Natural killer cell (primary cell): ENCODE measurements at places on chromosomes 13 and 19. TPM values are rescaled to one million over a fixed set of nuclear protein-coding genes. Genes with fewer than 3 reads are reported as not detected.

TEX26 gene
- not detected for total RNA-seq

CALR3 gene
- not detected for total RNA-seq

LYPD5 gene
- total RNA-seq: not detected

- peaks cover 25% of the 10 kb centered on the region for H3K4me1 ChIP-seq
- no peak overlapping the region for H3K27ac ChIP-seq
- H3K27me3 ChIP-seq: peaks cover 2% of the 10 kb centered on the region
- peak; percentile 57 for DNase-seq
These were observed 38.7 kb upstream of the KLF2 start for GRCh38 chr19:16285769-16286498.

DNA sequence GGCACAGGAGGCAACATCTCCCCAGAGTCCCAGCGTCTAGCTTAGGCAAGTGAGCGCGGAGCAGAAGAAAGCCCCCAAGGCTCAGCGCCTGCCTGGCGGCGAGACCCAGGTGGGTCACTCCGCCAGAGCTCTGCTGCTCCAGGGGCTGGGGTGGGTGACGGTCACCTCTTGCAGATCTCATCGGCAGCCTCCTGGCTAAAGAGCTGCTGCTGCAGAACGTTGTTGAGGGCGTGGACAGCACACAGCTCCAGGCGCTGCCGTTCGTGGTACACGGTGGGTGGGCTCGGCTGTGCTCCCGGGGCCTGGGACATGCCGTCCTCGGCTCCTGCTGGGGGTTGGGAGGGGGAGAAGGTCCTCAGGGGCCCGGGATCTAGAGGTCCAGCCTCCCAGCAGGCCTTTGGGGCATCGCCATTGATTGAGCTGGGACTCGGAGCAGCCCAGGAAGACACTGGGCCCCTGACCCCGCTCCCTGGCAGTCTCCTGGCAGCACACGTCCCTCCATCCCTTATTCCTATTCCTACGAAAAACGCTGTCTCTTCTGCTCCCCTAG, 795 bp downstream of the JOSD2 start:
- DNase-seq: no peak
- H3K4me3 ChIP-seq: peak overlapping the region; percentile 59
- peaks cover 19% of the 10 kb centered on the region for H3K4me1 ChIP-seq

CEACAM1 gene
- total RNA-seq: 1.9 TPM

CYP2B6 gene
- not detected for total RNA-seq

DNA sequence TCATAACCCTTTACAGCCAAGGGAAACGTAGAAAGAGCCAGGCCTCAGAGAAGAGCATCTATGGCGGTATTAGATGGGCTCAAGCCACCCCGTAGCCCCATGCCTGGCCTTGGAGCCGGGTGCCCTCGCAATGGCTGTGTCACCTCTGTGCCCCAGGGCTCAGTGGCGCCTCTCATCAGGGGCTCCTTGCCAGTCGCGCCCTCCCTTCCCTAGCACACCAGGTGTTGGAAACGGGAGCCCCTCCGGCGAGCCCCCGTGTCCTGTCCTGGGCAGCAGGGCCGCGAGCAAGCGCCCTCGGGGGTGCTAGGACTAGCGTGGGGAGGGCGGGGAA, 453 bp downstream of the ZNF256 start:
- H3K27ac ChIP-seq: peak overlapping the region; percentile 90
- H3K36me3 ChIP-seq: peaks cover 15% of the 10 kb centered on the region
- no peaks in the 10 kb centered on the region for H3K27me3 ChIP-seq
- peaks cover 15% of the 10 kb centered on the region for H3K4me1 ChIP-seq
- no peak for DNase-seq

DNA sequence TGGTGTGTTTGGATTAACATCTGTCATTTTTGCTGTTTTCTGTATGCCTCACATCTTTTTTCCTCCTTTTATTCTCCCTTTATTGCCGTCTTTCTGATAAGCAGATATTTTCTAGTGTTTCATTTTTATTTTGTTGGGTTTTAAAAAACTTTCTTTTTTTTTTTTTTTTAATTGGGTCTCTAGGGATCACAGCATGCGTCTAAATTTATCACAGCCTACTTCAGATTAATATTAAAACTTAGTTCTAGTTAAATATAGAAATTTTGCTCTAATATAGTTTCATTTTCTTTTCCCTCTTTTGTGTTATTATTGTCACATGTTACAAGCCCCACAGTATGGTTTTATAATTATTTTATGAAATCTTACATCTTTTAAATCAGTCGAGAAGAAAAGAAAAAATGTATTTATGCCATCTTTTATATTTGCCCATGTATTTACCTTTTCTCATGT, 52.7 kb downstream of the SIPA1L3 start:
- no peak overlapping the region for H3K4me3 ChIP-seq
- H3K4me1 ChIP-seq: peaks cover 10% of the 10 kb centered on the region
- no peak for DNase-seq
- H3K36me3 ChIP-seq: no peaks in the 10 kb centered on the region
- no peaks in the 10 kb centered on the region for H3K27me3 ChIP-seq

- no peaks in the 10 kb centered on the region for H3K36me3 ChIP-seq
- H3K4me3 ChIP-seq: no peak overlapping the region
- DNase-seq: no peak
- no peak overlapping the region for H3K27ac ChIP-seq
These were observed 70.8 kb downstream of the FNDC3A start for GRCh38 chr13:49046519-49046918.

TMPRSS9 gene
- total RNA-seq: not detected

UFM1 gene
- total RNA-seq: 76.3 TPM

DNA sequence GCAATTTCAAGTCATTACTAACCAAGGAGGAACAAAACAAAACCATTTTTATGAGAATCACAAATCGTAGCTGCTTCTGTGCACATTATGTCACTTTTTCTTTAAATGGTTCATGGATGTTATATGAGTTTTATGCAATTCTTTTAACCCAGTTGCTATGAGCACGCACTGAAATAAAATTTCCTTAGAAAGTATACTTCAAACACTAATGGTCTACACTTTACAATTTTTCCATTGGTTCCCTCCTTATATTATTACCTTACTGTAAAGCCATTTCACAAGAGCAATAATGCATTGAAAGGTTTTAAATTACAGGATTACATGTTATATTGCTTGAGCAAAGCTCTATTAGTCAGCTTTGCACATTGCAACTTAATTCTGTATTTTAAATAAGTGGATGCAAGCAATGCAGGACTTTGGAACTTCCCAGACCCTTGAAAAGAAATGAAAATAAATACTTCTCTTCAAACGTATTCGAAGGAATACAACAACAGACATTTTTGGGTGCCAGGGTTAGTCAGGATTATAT, 318.7 kb downstream of the PCDH9 start:
- no peak for DNase-seq
- H3K4me3 ChIP-seq: no peak overlapping the region
- no peaks in the 10 kb centered on the region for H3K36me3 ChIP-seq
- H3K27ac ChIP-seq: no peak overlapping the region
- no peaks in the 10 kb centered on the region for H3K4me1 ChIP-seq

ATXN8OS gene
- not detected for total RNA-seq

DNA sequence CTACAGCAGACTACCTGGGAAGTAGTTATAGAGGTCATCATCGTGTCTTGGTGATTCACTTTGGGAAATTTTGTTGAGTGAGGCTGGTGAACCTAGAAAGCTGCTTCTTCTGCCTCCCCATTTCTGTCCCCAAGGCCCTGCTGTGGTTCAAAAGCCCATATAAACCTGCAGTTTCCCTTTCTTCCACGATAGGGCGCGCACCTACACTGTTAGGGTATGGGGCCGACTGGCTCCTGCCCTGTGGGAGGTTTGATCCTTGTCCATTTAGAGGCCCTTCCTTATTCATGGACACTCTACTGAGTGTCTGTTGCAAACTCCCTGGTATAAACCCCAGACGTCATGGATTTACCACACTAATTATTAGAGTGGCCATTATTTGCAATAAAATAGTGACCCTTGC, 191.8 kb downstream of the GGACT start:
- no peak for DNase-seq
- no peak overlapping the region for H3K4me3 ChIP-seq
- no peaks in the 10 kb centered on the region for H3K36me3 ChIP-seq
- H3K27ac ChIP-seq: no peak overlapping the region

DNA sequence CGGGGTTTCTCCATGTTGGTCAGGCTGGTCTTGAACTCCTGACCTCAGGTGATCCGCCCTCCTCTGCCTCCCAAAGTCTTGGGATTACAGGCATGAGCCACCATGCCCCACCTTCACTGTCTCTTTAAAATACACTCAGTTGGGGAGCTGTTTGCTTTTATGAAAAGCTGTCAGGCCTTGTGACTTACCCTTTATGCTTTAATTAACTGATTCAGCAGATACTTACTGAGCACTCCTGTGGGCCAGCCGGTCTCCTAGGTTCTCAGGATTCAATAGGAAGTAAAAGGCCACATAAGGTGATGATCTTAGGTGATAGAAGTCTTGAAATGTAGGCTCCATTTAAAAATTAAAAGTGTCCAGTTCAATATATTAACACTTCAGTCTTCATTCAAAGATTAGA, 7.5 kb downstream of the UBAC2 start:
- H3K4me1 ChIP-seq: peaks cover 45% of the 10 kb centered on the region
- H3K36me3 ChIP-seq: peaks cover 9% of the 10 kb centered on the region
- H3K27me3 ChIP-seq: no peaks in the 10 kb centered on the region
- no peak overlapping the region for H3K27ac ChIP-seq
- DNase-seq: no peak

DNA sequence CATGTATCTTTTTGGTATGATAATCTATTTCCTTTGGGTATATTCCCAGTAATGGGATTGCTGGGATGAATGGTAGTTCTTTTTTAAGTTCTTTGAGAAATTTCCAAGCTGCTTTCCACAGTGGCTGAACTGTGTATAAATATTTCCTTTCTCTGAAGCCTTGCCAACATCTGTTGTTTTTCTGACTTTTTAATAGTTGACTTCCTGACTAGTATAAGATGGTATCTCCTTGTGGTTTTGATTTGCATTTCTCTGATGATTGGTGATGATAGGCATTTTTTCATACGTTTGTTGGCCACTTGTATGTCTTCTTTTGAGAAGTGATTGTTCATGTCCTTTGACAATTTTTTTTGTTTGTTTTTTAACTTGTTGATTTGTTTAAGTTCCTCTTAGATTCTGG, 61.6 kb upstream of the PCDH17 start:
- H3K4me1 ChIP-seq: no peaks in the 10 kb centered on the region
- no peaks in the 10 kb centered on the region for H3K36me3 ChIP-seq
- H3K4me3 ChIP-seq: no peak overlapping the region
- no peak for DNase-seq
- no peaks in the 10 kb centered on the region for H3K27me3 ChIP-seq

PRR22 gene
- total RNA-seq: 5.4 TPM

DNA sequence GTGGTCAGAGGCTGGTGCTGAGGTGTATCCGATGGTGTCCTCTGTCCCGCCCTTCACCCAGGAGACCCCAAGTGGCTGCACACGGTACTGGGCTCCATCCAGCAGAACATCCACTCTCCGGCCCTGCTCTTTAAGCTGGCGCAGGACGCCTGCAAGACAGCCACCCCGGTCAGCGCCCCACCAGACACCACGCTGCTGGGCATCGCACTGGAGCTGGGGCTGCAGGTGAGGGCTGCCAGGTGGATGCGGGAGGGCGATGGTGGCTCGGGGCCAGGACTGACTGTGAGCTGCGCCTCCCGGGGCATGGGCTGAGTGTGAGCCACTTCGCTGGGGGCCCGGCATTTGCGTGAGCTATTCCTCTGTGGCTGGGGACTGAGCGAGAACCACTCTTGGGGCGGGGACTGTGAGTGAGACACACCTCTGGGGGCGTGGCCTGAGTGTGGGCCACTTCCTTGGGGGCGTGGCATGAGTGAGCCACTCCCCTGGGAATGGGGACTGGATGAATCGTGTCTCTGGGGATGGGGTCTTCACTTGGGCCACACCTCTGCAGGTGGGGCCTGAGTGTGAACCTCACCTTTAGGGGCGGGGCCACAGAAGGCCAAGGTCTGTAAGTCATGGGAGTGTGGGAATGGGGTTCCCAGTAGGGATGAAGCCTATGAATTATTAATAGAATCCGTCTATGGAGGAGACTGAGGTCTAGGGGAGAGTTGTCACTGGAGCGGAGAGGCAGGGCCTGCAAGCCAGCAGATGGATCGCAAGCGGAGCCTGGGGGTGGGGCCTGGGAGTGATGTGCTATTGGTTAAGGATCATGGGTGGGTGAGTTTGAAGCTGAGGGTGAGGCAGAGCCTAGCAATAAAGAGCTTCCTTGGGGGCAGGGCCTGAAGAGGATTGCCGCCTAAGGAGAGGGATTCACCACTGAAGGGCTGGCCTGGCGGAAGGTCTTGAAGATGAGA, 30.5 kb downstream of the ZSWIM4 start:
- H3K27me3 ChIP-seq: no peaks in the 10 kb centered on the region
- H3K4me3 ChIP-seq: no peak overlapping the region
- H3K4me1 ChIP-seq: no peaks in the 10 kb centered on the region

- DNase-seq: no peak
- no peaks in the 10 kb centered on the region for H3K36me3 ChIP-seq
- H3K27ac ChIP-seq: no peak overlapping the region
- no peak overlapping the region for H3K4me3 ChIP-seq
- no peaks in the 10 kb centered on the region for H3K4me1 ChIP-seq
These were observed 34.1 kb downstream of the TMEM255B start for GRCh38 chr13:113792886-113793717.

DNA sequence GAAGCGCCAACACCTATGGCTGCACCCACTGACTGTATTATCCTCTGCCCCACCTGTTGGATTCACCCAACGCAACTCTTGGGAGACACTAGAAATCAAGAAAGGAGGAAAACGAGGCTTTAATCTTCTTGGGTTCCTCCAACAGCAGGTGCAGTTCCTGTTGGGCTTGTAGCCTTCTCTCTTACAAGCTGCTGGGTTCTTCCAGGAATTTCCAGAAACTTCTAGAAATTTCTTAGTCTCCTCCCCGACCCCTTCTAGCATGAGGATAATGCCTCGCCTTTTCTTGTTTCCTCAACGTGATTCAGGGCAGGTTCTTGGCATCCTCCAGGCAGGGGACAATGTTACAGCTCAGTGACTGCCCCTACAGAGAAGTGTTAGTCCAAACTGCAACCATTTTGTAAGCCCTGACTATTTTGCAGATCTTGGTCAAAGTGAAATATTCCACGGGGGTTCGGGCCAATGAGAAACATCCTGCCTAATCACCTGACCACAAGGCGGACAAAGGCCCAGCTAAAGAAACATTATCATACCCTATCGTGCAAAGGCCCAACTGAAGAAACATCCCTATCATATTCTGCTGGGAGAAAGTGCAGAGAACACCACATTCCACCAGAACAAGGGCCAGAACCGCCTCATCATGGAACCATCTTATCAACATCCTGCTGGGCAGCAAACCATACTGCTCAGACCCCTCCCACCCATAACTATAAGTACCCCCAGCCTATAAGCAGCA, 614 bp upstream of the PNMA8A start:
- no peak overlapping the region for H3K27ac ChIP-seq
- H3K36me3 ChIP-seq: no peaks in the 10 kb centered on the region
- peaks cover 5% of the 10 kb centered on the region for H3K27me3 ChIP-seq
- no peak for DNase-seq
- peaks cover 3% of the 10 kb centered on the region for H3K4me1 ChIP-seq

- no peak overlapping the region for H3K4me3 ChIP-seq
- peaks cover 31% of the 10 kb centered on the region for H3K36me3 ChIP-seq
- no peak for DNase-seq
- no peaks in the 10 kb centered on the region for H3K27me3 ChIP-seq
These were observed 14.3 kb downstream of the MAN2B1 start for GRCh38 chr19:12652219-12652618.

THSD8 gene
- total RNA-seq: 2.8 TPM
